ENCODE measurements at places on chromosomes 13 and 19.

- no peak for DNase-seq
These were observed 23.8 kb downstream of the GJA3 start for GRCh38 chr13:20136781-20137703.

- DNase-seq = no peak
These were observed 104.9 kb downstream of the MZT1 start for GRCh38 chr13:72622546-72622945.

DNA sequence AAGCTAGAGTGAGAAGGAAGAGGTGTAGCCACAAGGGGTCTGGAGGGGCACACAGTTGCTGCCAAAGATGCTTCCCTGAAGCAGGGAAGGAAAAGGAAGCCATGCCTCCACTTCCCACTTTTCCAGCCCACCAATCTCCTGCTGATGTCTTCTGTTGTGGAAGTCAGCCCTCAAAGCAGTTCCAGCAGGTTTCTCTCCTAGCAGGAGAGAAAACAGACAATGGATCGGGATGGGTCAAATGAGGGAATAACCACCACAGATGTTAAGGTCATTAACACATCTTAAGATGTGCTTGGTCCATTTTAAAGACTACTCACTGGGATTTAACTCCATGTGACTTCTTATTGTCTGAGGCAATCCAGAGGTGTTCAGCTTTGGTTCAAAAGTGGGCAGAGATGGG is 284.1 kb upstream of the SOX21 start:
- no peak for DNase-seq

DNA sequence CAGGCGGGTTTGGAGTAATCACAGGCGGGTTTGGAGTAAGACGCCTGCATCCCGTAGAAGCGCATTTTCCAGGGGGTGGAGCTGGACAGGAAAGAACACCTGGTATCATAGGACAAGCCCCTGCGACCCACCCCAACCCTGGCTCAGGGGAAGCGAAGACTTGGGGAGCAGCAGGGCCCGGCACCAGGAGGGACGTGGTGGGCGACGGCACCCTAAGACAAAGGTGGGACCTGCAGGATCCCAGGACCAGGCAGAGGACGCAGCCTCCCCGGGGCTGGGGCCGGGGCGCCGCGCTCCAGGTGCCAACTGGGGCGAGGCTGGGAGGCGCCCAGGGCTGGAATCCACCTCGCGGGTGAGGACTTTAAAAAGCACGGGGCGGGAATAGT is 520 bp downstream of the ZNF600 start:
- DNase-seq = no peak

DNA sequence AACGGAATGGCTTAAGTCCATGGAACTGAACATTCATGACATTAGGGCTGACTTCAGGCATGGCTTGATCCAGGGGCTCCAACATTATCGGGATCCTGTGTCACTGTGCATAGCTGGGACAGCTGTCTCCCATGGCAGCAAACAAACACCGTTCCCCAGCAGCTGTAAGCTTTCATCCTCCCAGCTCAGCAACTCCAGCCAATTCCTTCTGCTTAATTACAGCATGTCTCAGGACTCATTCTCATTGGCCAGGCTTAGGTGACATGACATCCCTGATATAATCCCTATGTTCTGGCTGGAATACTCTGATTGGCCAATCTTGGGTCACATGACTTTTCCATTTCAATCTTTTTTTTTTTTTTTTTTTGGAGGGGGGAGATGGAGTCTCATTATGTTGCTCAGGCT is 10.9 kb upstream of the TLE5 start:
- no peak for DNase-seq

- DNase-seq = no peak
These were observed 188.0 kb upstream of the IRS2 start for GRCh38 chr13:109974354-109974753.

All from globus pallidus (tissue), 1 donor.